ENCODE measurements at places on chromosomes 3 and 15. TPM values are rescaled to one million over a fixed set of nuclear protein-coding genes. Genes with fewer than 3 reads are reported as not detected.

Gene C3orf22
- total RNA-seq: not detected

Gene LARP6
- 69.6 TPM for total RNA-seq

Gene SEMA5B
- total RNA-seq: not detected

Gene GOLGA8S
- 0.15 TPM for total RNA-seq

Gene KCNH8
- not detected for total RNA-seq

Gene CDC25A
- total RNA-seq: 2.6 TPM

Gene GNAT1
- not detected for total RNA-seq

Gene PRR20G
- not detected for total RNA-seq

Gene COL8A1
- 45.4 TPM for total RNA-seq

Gene FOXB1
- not detected for total RNA-seq

Gene CBLB
- total RNA-seq: 32.4 TPM

Gene GASK1A
- 4.5 TPM for total RNA-seq

Gene NR2E3
- total RNA-seq: not detected

Gene SPTBN5
- 0.29 TPM for total RNA-seq

Gene PRTG
- total RNA-seq: 1.7 TPM

Gene TGM4
- not detected for total RNA-seq

Gene PLCB2
- total RNA-seq: 0.17 TPM

Gene CYP1A1
- not detected for total RNA-seq

Gene CELF6
- 0.15 TPM for total RNA-seq

Gene CACNA2D2
- total RNA-seq: not detected

Gene RTP1
- not detected for total RNA-seq

Gene GPR149
- not detected for total RNA-seq

Gene SLC22A14
- 0.15 TPM for total RNA-seq

Gene LRRIQ4
- not detected for total RNA-seq

Gene GNB4
- total RNA-seq: 64.7 TPM

Gene GABRR3
- total RNA-seq: not detected

Gene LRRC3B
- not detected for total RNA-seq

Gene CFAP92
- total RNA-seq: not detected

Gene LSMEM2
- not detected for total RNA-seq

Gene NEK11
- total RNA-seq: 11.6 TPM

Gene ZNF774
- 1.5 TPM for total RNA-seq

Gene CLDN11
- total RNA-seq: 211 TPM

Gene TNIK
- total RNA-seq: 22.2 TPM
